ENCODE measurements at places on chromosomes 6 and 20.

DNA sequence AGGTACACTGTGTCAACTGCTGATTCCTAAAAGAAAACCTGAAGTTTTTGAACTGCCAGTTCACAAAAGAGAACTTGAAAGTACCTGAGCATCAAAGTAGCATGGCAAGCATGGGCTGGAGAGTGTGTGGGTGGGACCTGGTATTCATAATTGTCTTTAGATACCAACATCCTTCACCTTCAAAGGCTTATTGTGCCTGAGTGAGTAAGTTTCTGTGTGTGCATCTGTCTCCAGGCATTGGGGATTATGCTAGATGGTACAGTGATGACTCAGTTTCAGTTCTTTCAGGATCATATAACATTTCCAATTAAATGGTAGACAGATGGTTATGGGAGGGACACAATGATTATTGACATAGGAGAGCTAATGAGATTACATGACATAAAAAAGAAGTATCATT is 238.5 kb downstream of the ZFAND3 start:
- no peak for DNase-seq

- peak; percentile 9 for DNase-seq
These were observed 1.7 kb downstream of the PPDPF start for GRCh38 chr20:63522091-63522868.

DNA sequence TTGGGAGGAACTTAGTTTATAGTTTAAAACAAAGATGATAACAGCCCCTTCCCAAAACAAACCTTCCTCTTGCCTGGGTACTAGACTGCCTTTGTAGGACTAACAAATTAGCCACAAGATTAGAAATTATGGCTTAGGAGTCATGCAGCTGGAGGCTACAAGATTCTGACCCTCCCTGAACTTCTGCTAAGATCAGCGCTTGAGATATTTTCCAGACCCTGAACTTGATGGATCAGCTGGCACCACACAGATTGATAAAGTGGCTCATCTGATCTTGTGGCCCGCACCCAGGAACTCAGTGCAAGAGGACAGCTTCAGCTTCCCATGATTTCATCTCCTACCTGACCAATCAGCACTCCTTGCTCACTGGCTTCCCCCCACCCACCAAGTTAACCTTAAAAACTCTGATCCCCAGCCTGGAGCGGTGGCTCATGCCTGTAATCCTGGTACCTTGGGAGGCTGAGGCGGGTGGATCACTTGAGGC is 5.9 kb upstream of the SERINC3 start:
- no peak for DNase-seq

DNA sequence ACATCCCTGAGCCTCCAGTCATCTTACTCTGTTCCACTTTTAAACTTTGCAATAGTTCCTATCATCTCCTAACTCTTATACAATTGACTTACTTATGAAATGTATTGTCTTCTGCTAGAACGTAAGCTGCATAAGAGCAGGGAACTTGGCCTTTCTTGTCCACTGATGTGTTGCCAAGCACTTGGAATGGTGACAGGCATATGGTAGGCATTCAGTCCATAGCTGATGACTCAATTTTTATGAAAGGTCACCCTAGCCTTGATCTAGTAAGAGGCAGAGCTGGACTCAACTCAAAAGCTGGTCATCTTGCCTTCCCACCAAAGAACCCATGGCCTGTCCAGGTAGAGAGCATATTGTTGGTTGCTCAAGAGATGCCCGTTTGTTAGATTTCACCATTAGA is 82.4 kb upstream of the FAM184A start:
- no peak for DNase-seq

- DNase-seq, result no peak
These were observed 42.0 kb downstream of the PTPRK start for GRCh38 chr6:128478230-128479047.

Data from retina (tissue), 1 donor.